ENCODE measurements at places on chromosomes 4 and X.

DNA sequence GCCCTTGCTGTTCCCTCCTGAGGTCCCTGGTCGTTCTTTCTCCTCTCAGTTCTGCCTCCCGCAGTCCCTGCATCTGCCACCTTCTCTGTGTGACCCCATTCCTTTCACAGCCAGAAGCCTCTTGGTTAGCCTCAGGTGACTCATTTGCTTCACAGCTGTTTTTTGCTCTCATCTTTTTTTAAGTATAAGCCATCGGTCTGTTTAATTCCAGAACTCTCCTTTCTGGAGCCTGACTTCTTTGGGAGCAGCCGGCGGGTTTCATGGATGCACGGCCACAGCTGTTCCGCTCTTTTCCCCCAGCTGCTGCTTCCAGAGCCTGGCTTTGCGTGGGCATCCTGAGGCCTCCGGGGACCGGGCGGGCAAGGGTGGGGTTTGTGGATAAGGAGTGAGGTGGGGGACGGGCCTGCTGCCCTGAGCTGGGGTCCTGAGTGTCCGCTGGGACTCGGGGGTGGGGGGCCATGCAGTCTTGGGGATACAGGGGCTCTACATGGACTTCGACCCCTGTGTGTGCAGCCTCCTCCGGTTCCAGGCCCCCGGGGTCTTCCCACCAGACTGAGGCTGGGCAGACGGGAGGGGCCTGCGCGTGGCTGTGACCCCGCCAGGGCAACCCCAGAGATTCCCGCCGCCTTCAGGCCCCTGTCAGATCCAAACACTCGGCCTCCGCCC is 46.7 kb downstream of the PCGF3 start:
- peaks cover 45% of the 10 kb centered on the region for H3K36me3 ChIP-seq
- no peaks in the 10 kb centered on the region for H3K27me3 ChIP-seq
- H3K4me3 ChIP-seq: no peak overlapping the region

DNA sequence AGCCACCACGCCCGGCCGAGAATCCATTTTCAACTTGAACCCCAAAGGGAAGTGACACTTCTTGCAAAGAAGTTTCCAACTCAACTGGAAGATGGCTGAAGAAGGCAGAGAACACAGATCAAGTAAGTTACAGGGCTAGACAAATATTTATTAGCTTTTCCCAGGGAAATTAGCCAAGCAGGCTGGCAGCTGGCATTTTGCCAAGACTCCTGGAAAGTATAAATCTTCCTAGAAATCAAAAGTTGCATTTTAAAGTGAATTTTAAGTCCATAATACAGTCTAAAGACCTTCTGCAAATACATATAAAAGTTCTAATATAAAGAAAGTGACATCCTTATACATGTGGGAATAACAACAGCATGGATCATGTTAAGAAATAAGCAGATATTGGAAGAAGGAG is 3.4 kb upstream of the MRPL1 start:
- peaks cover 1% of the 10 kb centered on the region for H3K27me3 ChIP-seq
- H3K27ac ChIP-seq: no peak overlapping the region
- no peak overlapping the region for H3K4me3 ChIP-seq
- DNase-seq: no peak
- peaks cover 68% of the 10 kb centered on the region for H3K4me1 ChIP-seq

GRCh38 chrX:2960861-2961515 is 31.8 kb upstream of the ARSD start:
- no peaks in the 10 kb centered on the region for H3K36me3 ChIP-seq
- DNase-seq: no peak
- no peaks in the 10 kb centered on the region for H3K4me1 ChIP-seq
- no peaks in the 10 kb centered on the region for H3K27me3 ChIP-seq
- H3K4me3 ChIP-seq: no peak overlapping the region

DNA sequence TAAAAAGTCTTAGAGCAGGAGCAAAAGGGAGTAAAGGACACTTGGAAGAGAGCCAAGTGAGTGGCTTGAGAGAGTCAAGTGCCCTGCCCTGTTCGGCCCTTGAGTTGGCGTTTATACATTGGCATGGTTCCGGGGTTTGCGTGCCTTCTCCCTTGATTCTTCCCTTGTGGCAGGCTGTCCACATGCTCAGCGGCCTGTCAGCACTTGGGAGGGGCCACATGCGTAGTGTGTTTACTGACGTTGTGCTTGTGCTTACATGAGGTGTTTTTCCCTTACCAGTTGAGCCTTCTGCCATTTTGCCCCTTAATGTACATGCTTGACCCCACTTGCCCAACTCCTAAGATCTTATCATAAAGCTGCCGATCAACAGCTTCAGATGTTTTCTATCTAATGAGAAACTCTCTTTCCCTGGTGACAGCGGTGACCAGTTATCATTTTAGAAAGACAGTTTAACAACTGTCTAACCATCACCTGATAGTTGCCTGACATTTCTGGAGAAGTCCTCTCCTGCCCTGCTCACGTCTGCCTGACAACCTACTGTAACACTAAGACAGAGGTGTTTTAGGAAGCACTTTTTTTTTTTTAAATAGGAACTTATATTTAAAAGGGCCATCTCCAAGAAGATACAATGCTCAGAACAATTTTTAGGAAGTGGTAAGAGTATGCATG is 49.5 kb upstream of the GC start:
- no peaks in the 10 kb centered on the region for H3K4me1 ChIP-seq
- no peaks in the 10 kb centered on the region for H3K36me3 ChIP-seq
- H3K27ac ChIP-seq: no peak overlapping the region
- no peaks in the 10 kb centered on the region for H3K27me3 ChIP-seq
- no peak overlapping the region for H3K4me3 ChIP-seq

DNA sequence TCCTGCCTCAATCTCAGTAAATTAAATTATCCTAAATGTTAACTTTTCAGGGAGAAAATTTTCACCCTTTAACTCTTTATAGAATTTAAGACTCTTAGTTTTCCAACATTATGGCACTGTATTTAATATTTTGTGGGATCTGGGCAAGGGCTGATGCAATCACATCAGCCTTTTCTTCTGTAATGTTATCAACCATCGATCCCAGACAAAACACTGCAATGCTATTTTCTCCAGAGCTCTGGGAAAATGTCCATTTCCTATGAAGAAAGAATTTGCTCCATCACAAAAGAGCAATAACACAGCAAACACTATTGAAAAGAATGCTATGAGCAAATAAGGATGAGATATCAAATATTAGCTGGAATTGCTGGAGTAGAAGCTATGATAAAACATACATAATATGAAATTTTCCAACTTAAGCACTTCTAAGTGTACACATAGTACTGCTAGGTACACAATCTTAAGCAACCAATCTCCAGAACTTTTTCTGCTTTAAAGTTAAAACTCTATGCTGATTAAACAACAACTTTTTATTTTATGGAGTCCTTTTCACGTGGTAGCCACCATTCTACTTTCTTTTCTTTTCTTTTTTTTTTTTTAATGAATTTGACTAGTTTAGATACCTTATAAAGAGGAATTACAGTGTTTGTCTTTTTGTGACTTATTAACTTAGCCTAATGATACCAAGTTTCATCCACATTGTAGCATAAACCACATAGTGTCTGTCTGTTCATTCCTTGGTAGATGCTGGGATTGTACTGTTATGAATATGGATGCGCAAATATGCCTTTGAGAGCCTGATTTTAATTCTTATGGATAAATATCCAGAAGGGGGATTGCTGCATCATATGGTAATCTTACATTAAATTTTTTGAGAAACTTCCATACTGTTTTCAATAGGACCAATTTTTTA is 43.6 kb downstream of the UGT2A3 start:
- no peak overlapping the region for H3K4me3 ChIP-seq
- DNase-seq: no peak
- H3K27me3 ChIP-seq: no peaks in the 10 kb centered on the region
- H3K36me3 ChIP-seq: no peaks in the 10 kb centered on the region
- H3K27ac ChIP-seq: no peak overlapping the region

GRCh38 chr4:151807220-151807619 is 46.4 kb upstream of the GATB start:
- H3K27me3 ChIP-seq: no peaks in the 10 kb centered on the region
- DNase-seq: no peak
- H3K27ac ChIP-seq: no peak overlapping the region
- H3K4me3 ChIP-seq: no peak overlapping the region
- no peaks in the 10 kb centered on the region for H3K36me3 ChIP-seq

Measured in activated CD4-positive, alpha-beta memory T cell treated with anti-CD3 and anti-CD28 coated beads, Interleukin-2, amount 10 ng/mL, durations not matched to agents 7 days and 5 days (primary cell).